Effector memory CD4-positive, alpha-beta T cell (primary cell): ENCODE measurements at places on chromosomes 1 and 21.

DNA sequence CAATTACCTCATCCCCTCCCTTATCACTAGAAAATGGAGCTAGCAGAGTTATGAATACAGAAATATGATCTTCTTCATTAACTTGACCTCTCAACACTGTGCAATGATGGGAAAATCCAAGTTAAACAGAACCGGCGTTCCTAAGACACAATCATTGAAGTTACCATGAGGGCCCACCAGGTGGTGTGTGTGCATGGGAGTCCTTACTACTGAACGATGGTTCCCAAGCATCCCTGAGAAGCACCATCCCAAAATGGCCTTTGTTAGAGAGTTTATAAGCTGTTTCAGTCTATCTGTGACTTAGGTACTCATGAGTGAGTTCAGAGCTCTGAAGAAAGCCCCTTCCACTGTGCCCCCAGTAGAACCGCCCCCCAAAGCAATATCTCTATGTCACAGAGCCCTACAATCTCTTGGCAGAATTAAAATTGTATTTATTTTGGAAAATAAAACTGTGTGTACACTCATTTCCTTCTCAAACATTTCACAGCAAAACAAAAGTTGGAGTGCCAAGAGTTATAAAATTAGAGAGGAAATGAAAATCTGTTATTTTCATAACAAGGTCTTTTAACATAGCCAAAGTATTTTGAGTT is 56.8 kb downstream of the PLD5 start:
- no peak for DNase-seq

GRCh38 chr21:41800425-41801320 is 33.8 kb upstream of the RIPK4 start:
- no peak for DNase-seq

GRCh38 chr1:244219802-244220201 is 168.7 kb downstream of the ZBTB18 start:
- DNase-seq: no peak

GRCh38 chr1:166253076-166253779 is 86.4 kb upstream of the FAM78B start:
- DNase-seq: no peak

DNA sequence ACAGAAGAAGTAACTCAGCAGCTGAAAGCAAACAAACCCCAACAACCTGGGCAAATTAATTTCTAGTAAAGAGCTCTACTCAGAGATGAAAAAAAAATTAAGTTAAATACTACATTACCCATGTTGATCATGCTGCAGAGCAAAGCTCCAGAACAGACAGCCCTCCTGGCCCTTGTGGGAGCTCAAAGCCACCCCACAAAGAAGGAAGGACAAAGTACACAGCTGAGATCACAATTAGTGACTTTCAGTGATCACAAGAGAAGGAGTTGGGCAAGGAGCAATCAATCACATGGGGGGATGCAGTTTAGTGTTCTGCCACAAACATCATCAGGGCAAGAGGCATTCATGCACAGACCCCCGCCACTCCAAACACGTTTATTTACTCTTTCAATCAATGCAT is 114.2 kb downstream of the DAB1 start:
- no peak for DNase-seq

DNA sequence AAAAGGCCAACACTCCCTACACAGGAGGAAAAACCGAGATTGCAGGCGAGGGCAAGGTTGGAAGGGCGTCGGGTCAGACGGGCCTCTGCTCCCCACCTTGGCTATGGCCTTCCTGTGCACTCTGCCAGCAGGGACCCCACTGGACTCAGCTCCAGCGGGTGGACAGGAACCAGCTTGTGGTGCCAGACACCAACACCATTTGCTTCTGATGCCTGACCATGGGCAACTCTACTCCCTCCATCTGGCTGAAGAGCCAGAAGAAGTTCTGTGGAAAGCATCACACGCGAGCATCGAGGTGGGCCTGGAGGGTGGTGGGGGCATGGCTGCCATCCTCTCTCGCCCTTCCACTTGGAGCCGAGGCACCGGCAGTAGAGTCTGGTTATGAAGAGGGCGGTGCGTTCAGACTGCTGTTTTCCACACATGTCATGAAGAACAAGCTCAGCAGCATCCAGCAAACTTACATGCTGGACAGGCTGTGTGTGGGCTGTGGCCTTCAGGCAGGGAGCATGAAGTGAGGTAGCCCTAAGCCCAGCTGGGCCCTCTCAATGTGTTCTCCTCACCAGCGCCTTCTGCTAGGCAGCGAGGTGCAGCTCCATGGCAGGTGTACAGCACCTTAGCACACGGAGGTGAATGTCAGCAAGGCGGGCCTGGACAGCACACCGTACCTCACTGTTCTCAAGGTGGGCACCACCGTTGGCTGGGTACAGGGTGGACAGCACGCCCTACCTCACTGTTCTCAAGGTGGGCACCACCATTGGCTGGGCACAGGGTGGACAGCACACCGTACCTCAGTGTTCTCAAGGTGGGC is 15.6 kb upstream of the ZNF669 start:
- no peak for DNase-seq

DNA sequence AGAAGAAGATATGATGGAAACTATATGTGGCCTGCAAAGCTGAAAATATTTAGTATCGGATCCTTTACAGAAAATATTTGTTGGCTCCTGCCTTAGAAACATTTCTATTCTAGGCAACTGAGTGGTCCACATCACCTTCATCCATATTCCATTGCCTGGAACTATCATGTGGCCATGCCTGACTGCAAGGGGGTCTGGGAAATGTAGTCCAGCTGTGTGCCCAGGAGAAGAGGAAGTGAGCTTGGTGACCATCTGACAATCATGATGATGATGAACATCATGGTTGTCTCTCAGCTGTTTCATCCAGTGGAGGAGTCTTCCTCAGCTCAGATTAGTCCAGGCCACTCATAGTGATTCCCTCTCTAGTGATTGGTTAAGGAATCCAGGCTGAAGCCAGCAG is 61.8 kb upstream of the IFNLR1 start:
- no peak for DNase-seq

GRCh38 chr1:58133562-58133961 is 413.0 kb downstream of the OMA1 start:
- DNase-seq: no peak

GRCh38 chr1:108537976-108538375 is 21.9 kb upstream of the EEIG2 start:
- no peak for DNase-seq

GRCh38 chr1:153698020-153698922 is 19.8 kb downstream of the NPR1 start:
- DNase-seq: no peak

DNA sequence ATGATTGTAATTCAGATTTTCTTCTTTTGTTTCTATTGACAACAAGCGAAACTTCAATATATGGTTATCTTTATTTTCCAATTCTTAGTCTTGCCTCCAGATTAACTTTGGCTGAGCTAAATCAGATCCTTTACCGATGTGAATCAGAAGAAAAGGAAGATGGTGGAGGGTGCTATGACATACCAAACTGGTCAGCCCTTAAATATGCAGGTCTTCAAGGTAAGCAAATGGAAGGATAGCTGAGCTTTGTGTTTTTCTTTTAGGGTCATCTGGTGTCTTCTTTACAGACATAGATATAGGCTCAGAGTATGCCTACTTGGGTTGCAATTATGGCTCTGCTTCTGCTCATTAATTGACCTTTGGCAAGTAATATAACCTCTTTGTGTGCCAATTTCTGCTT is 37.7 kb downstream of the AGL start:
- no peak for DNase-seq

- DNase-seq: no peak
Measured at GRCh38 chr1:214638997-214639396, 36.0 kb downstream of the CENPF start.

DNA sequence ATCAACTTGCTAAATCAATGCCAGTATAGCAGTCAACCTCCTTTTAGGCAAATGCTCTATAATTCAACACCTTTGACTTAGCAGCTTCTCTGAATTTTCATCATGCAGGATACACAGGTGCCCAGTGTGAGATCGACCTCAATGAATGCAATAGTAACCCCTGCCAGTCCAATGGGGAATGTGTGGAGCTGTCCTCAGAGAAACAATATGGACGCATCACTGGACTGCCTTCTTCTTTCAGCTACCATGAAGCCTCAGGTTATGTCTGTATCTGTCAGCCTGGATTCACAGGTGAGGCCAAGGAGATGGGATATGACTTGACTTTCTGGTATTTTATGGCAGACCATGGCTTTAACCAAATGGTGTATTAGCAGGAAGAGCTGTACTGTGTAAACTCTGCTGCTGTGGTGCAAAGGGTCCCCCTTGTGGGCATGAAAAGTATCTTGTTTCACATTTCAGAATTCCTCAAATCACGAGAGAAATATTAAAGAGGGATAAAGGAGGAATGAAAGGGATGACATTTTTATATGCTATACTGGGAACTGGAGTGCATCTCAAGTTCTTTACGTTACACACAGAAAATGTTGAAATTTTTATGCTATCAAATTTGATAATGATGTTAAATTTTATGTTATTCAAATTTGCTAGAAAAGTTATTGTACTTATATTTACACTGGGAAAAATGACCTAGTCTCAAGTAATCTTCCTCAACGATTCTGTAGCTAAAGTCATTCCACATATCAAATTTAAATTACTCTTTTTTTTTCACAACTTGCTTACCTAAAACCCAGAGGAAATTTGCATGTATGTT is 88.9 kb downstream of the CRB1 start:
- no peak for DNase-seq

DNA sequence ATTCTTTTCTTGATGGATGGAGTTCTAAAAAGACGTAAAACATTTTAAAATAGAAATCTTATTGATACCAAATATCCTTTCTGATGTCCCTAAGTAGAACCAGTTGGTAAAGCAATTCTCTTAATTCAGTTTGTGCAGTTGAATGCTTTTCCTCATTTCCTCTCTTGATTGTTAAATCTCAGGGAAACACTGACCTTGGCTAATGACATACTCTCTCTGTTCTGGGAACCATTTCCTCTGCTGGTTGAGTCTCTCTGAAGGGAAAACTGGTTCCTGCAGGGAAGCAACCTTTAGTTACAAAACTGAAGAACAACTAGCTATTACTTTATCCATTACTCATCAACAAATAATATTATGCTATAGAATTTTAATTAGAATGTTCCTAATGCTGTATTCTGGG is 36.7 kb downstream of the HLX start:
- DNase-seq: no peak

- no peak for DNase-seq
Measured at GRCh38 chr1:39818482-39818881, 29.8 kb upstream of the BMP8B start.

GRCh38 chr1:15952317-15953258 is 23.3 kb downstream of the ZBTB17 start:
- no peak for DNase-seq

- DNase-seq: no peak
Measured at GRCh38 chr1:210313921-210314320, 14.8 kb upstream of the HHAT start.
